Pericardium fibroblast (primary cell): ENCODE measurements at places on chromosomes 2 and 18. TPM values are rescaled to one million over a fixed set of nuclear protein-coding genes. Genes with fewer than 3 reads are reported as not detected.

The MC5R gene
- not detected in 2 replicates for total RNA-seq

The ALKAL2 gene
- total RNA-seq, result 0.09 and 1.3 TPM in 2 replicates

The HAAO gene
- 0.70 TPM in 1 of 2 replicates, not detected in the other for total RNA-seq

The FHL2 gene
- 78.6 and 123 TPM in 2 replicates for total RNA-seq

The RNU2-63P gene
- total RNA-seq, result 106 TPM in 1 of 2 replicates, not detected in the other

The NDUFS1 gene
- total RNA-seq, result 36.5 and 45.9 TPM in 2 replicates

The IHH gene
- 0.12 TPM in 1 of 2 replicates, not detected in the other for total RNA-seq

The SFTPB gene
- total RNA-seq, result not detected in 2 replicates

The INHBB gene
- total RNA-seq, result 0.09 and 1.6 TPM in 2 replicates

The MPP4 gene
- 0.93 and 1.1 TPM in 2 replicates for total RNA-seq

The IL36A gene
- not detected in 2 replicates for total RNA-seq

The RNASEH1 gene
- total RNA-seq, result 14.6 and 21.1 TPM in 2 replicates

The ZC3H8 gene
- total RNA-seq, result 3.9 and 9.8 TPM in 2 replicates

The PROKR1 gene
- total RNA-seq, result not detected in 2 replicates

The KCNIP3 gene
- 22.5 and 41.2 TPM in 2 replicates for total RNA-seq

The DNPEP gene
- 58.1 and 63.8 TPM in 2 replicates for total RNA-seq

The MRO gene
- total RNA-seq, result 0.82 and 2.0 TPM in 2 replicates

The TDRD15 gene
- not detected in 2 replicates for total RNA-seq

The SPTBN1 gene
- 167 and 310 TPM in 2 replicates for total RNA-seq

The MC2R gene
- total RNA-seq, result not detected in 2 replicates

The UGT1A5 gene
- total RNA-seq, result not detected in 2 replicates

The CROCC2 gene
- not detected in 2 replicates for total RNA-seq

The RGPD3 gene
- total RNA-seq, result 0.43 and 0.47 TPM in 2 replicates

The PAX3 gene
- not detected in 2 replicates for total RNA-seq

The CCDC85A gene
- 0.43 and 1.2 TPM in 2 replicates for total RNA-seq

The METTL8 gene
- total RNA-seq, result 6.9 and 13.5 TPM in 2 replicates

The TMEM178A gene
- total RNA-seq, result 1.2 and 2.2 TPM in 2 replicates

The NOP58 gene
- 21.0 and 26.2 TPM in 2 replicates for total RNA-seq

The PXDN gene
- total RNA-seq, result 356 and 392 TPM in 2 replicates

The GCG gene
- total RNA-seq, result not detected in 2 replicates

The MAPK4 gene
- 0.09 TPM in 1 of 2 replicates, not detected in the other for total RNA-seq

The DNAJC27 gene
- 1.5 and 2.1 TPM in 2 replicates for total RNA-seq

The HOXD4 gene
- total RNA-seq, result 0.12 and 2.7 TPM in 2 replicates

The RGPD4 gene
- total RNA-seq, result not detected in 2 replicates

The OLA1 gene
- 58.4 and 59.4 TPM in 2 replicates for total RNA-seq

The CCBE1 gene
- total RNA-seq, result 6.9 and 24.2 TPM in 2 replicates

The IL1R2 gene
- 3.9 TPM in 1 of 2 replicates, not detected in the other for total RNA-seq

The SOWAHC gene
- total RNA-seq, result 9.7 and 14.2 TPM in 2 replicates

The COL3A1 gene
- total RNA-seq, result 8,532 and 10,505 TPM in 2 replicates

The DLX1 gene
- not detected in 2 replicates for total RNA-seq

The CYP1B1 gene
- total RNA-seq, result 22.1 and 134 TPM in 2 replicates

The POTEF gene
- not detected in 2 replicates for total RNA-seq

The ZNF804A gene
- 0.51 and 1.3 TPM in 2 replicates for total RNA-seq
